Renal pelvis (tissue), 12 donors: ENCODE measurements at places on chromosomes 16 and 17.

GRCh38 chr17:78965491-78965924, 14.2 kb downstream of the LGALS3BP start:
- no peak for DNase-seq

DNA sequence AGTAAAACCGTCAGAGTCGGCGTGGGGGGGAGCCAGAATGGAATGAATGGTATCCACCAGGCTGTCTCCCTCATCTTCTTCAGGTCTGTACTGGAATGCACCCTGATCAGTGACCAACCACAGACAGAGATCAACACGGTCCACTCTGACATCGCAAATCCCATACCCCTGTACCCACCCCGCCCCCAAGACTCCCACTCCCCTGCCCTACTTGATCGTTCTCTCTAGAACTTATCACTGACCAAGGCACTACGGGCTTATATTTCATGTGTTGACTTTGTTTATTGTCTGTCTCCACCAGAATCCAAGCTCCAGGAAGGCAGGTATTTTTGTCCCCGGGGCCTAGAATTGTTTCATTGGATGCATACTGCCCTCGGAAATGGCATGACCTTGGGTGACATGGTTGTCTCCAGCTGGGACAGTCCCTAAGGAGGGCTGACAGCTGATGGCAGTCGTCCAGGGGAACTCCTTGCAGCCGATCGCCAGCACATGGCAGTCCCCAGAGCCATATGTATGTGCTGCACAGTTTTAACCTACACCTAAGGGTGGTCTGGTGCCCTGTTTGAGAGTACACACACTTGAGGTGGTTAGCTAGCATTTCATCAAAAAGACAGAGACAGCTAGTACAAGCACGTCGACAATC, 526 bp upstream of the MFSD6L start:
- DNase-seq, result no peak

DNA sequence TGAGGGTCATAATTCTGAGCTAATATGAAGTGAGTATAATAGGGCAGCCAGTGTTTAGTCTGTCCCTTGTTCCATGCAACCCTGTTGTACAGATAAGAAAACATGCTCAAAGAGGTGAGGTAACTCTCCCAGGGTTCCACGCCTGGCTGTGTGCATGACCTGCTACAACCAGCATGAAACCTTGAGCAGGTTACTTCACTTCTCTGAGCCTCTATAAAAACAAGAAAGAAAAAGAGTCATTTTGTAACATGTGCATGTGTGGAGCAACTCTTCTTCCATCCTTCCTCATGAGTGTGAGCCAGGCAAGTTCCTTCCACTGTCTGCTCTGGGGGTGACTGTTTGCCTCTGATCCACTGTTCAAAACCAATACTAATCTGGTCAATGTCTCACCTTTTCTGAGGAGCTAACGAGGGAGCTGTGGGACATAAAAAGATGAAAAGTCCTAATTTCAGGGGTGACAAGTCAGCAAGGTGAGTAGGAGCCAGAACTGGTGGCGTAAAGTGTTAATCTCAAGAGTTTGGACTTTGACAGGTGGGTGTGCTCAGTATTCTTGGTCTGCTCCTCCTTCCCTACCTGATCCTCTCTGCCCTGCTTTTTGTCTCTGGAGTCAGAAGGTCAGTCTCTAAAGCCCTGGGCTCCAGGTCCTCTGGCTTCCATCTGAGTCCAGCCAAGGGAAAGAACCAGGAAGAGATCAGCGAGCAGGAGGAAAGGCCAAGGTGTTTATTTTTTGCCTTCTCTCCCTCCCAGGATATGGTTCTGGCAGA, 21.5 kb downstream of the GFOD2 start:
- DNase-seq, result no peak

DNA sequence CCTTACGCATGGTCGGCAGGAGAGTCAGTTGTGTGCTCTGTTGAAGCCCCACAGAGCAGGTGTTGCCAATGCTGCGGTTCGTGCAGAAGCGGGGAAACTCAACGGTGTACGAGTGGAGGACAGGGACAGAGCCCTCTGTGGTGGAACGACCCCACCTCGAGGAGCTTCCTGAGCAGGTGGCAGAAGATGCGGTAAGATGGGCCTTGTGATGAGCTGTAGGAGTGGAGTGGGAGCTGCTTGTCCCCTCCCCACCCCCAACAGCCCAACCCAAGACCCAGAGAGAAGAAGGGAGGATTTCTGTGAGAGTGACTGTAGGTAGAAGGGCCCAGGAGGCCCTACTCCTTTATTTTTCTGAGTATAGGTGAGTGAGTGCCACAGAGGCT, 4.9 kb downstream of the CDK5RAP3 start:
- no peak for DNase-seq

GRCh38 chr16:51030516-51030915, 120.6 kb downstream of the SALL1 start:
- DNase-seq, result no peak

DNA sequence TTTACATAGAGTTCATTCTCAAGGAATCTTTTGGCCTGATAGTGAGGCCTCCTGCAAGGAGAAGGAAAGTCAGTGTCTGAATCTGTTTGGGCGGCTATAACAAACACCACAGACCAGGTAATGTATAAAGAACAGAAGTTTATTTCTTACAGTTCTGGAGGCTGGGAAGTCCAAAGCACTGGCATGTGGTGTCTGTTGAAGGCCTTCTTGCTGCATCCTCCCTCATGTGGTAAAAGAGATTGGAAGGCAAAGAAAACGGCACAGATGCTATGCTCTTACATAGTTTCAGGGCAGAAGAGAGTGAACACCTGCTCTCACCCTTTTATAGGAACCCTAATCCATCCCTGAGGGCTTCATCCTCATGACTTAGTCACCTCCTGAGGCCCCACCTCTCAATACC, 31.2 kb upstream of the DNAJA2 start:
- no peak for DNase-seq

DNA sequence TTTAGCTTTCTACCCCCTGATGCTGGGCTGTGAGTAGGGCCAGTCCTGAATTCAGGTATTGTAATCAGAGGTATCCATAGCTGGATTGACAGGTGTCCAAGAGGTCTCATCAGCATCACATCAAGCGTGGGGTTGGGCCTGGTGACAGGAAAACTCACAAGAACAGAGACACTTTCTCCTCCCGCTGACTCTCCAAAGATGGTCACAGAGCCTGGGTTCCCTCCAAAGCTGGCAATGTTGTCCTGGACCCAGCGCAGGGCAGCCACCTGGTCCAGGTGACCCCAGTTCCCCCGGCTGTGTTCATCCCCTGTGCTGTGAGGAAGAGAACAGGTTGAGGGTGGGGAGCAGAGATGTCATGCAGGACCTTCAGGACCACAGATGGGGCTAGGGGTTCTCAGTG, 11.7 kb downstream of the CES1 start:
- no peak for DNase-seq

DNA sequence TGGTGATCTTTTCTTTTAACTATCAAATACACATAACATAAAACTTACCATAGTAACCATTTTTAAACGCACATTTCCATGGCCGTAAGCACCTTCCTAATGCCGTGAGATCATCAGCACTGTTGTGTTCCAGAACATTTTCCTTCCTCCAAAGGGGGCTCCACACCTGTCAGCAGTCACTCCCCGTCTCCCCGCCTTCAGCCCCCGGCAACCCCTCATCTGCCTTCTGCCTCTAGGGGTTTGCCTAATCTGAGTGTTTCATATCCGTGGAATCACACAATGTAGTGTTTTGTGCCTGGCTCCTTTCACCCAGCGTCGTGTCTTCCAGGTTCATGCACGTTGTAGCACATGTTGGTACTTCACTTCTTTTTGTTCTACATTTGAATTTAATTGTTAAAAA, 350.1 kb upstream of the TNRC6C start:
- DNase-seq, result no peak

GRCh38 chr17:12659500-12659899, 6.2 kb upstream of the MYOCD start:
- no peak for DNase-seq

DNA sequence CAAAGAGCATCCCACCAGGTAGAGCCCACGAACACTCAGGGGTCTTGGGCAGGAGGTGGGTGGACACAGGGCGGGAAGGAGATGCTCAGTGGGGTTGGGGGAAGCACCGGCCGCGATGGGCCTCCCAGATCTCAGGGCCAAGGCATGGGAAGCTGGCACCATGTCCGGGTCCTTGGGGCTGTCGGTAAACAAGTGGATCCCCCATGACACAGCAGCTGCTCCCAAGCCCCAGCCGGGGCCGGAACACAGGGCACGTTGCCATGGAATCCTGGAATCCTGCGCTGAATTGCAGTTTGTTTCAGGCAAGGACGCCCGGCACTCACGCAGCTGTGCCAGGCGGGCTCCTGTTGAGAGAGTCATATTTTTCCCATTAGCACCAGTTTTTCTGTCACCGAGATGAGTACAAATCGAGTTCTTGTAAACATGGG, 23.0 kb upstream of the CHMP6 start:
- no peak for DNase-seq

GRCh38 chr16:4093495-4094126, 22.6 kb downstream of the ADCY9 start:
- no peak for DNase-seq

- DNase-seq, result no peak
Measured at GRCh38 chr16:75265911-75266701, 14.7 kb upstream of the BCAR1 start.

DNA sequence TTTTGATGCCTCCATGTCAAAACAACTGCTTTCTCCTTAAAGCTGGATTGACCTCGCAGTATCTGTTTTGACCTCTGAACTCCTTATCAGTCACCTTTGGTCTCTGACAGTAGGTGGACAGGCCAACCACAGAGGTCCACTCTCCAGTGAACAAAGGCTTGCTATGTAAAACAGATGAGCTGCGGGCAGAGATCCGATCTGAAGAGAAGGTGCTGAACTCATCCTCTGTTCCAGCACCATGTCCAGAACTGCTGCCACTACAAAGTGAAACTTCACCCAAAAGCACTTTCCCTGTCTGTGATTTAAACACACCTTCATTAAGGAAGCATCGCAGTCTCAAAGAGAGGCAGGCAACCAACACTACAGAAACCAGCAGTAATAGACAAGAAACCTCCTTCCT, 117.3 kb upstream of the CORO6 start:
- no peak for DNase-seq

GRCh38 chr17:65198653-65199382, 61.6 kb downstream of the RGS9 start:
- DNase-seq, result peak; percentile 53

DNA sequence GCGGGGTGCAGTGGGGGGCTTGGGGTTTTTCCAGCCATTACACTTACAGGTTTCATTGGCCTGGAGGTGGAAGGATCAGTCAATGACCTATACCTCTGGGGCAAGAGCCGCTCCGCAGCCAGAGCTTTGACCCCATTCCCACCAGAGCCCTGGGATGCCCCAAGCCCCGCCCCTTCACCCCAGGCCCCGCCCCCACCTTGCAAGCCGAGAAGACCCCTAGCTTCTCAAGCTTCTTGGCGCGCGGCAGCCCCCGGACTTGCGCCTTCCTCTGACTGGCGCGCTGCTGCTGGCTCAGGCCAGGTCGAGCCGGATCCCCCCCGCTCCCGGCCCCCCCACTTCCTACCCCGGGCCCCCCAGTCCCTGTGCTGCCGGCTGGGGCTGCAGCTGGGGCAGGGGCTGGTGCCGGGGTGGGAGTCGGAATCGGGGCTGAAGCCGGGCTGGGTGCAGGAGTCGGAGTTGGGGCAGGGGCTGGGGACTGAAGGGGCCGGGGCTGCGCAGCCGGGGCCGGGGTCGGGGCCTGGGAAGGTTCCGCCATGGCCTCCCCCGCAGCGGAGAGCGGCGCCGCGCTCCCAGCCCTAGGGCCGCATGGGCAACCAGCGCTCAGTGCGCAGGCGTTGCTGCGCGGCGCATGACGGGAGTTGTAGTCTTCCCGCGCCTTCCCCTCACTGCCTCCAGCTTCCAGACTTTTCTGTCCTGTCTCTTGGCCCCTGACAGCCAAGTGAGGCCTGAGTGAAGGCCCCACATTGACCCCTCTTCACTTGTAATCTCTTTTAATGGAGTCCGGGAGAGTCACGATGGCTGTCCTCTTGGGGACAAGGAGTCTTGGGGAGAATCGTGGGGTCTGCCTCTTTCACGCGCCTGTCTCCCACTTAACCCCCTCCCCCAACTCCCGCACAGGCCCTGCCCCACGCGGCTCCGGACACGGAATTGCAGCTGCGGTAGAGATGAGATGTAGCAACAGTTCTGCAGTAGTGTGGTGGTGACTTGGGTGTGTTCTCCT, at the start of gene KAT2A:
KAT2A (minus strand) TSS at position 598 of the 1,000 bp plus-strand sequence; CDS start at position 535, 63 bp downstream.
- DNase-seq, result peak; percentile 71

- DNase-seq, result no peak
Measured at GRCh38 chr16:19380328-19380727, 37.4 kb upstream of the TMC5 start.

DNA sequence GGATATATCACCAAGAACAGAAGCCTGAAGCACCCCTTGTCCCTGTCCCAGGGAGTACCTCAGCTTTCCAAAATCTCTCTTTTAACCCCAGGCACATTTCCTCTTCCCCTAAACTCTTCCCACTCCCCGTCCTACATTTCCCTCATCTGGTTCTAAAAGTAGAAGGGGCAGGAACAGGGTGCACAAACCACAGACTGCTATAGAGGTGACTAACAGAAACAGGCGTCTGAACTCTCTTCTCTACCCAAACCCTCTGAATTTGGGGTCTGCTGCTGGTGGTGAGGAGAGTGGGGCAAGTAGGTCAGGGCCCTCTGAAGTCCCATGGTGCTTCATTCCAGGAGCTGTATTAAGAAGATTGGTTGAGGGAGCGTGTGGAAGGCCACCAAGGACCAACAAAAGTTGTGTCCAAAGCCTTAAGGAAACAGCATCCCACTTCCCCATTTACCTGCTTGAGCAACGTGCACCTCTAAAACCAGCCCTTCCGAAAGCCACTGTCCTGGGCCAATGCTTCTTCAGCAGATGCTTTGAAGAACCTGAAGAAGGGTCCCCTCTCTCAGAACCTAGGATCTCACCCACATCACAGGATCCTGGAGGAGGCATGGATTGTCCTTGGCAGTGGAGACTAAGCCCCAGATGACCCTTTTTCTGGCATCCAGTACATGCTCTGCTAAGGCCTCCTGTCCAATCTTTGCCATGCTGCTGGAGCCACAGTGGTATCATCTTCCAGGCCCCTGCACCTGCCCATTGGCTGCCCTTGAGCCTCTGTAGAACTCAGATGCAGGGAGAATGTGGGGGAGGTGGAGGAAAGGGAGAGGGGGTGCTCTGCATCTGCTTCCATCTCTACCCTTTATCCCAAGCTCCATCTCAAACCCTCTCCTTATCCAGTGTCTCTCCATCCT, 5.7 kb upstream of the NR1D1 start:
- no peak for DNase-seq

DNA sequence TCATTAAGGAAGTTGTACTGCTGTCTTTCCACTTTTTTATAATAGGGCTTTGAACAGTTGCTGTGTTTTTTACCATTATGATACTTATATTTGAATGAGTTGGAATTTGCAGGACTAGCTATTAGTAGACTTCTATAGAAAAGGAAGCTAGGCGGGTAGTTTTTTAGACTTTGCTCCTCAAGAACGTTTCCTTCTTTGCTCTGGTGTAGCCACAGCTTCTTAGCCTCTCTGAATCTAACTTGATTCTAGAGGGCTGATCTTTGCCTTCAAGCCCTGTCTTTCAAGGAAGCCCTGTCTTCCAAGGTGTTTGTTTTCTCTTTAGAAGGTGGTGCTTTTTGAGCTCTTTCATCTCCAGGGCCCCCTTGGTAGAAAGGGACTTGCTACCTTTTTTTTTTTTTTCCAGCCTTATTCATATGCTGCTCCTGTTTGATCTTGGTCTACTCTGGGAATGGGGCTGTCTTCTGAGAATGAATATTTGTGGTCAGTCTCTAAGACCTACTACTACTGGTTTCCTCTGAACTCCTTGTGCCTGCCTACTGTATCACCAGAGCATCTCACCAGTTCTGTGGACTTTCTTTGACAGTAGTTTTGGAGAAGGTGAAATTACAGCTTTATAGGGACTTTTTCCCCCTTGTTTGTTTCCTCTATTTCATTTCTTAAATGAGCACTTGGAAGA, 52.3 kb upstream of the RASL10B start:
- no peak for DNase-seq
